ENCODE measurements at places on chromosomes 2 and 18.

DNA sequence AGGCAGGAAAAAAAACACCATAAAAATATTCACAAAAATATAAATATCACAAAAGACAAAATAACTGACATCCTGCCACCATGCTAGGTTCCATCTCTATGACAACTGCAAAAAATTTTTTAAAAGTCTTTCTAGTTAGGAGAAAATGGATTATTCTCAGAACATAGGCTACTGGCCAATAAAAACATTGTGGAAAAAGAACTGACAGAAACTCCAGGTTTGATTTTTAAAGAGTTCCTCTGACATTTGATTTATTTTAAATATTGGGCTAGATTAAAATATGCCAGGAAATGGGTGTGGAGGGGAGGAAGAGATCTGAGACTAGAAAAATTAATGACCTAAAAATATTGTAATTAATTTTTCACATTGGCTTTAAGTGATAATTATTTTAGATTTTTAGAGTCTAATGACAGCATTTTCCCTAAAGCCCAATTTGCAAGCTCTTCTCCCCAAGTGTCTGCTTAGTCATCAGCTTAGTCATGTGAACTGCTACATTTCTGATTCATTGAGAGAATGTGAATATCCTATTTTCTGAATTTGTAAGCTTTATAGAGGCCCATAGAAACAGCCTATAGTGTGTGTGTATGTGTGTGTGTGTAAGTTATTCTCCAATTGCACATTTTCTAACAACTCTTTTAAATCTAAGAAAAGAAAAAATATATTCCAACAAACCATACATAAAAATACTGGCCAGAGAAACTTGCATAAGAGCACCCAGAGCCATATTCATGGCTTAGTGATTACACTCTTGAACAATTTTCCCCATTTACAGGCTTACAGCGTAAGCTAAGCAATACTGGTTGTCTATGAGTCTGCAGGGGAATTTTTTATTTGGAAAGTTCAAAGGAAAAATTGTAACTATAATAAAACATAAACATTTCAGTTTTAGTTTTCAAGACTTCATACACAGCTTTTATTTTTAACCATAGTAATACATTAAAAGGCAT, 48.4 kb downstream of the TMEFF2 start:
- no peak for DNase-seq

- DNase-seq: no peak
Observed at GRCh38 chr2:71674158-71674851, 220.9 kb downstream of the DYSF start.

GRCh38 chr2:47254464-47254863, 99.4 kb upstream of the STPG4 start:
- DNase-seq: no peak

DNA sequence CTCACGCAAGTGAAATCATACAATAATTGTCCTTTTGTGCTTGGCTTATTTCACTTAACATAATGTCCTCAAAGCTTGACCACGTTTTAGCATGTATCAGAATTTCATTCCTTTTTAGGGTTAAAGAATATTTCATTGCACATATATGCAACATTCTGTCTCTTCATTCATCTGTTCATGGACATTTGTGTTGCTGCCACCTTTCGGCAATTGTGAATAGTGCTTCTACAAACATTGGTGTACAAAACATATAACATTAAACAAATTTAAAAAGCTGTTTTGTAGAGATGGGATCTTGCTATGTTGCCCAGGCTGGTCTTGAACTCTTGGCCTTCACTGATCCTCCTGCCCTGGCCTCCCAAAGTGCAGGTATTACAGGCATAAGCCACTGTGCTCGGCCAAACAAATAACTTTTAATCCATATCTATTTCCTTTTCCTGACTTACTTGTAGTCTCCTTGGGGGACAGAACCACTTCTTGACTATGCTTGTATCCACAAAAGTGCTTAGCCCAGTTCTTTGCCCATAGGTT, 209.3 kb downstream of the SLC4A3 start:
- no peak for DNase-seq

- DNase-seq: no peak
Observed at GRCh38 chr2:224284134-224284946, 117.6 kb downstream of the FAM124B start.

DNA sequence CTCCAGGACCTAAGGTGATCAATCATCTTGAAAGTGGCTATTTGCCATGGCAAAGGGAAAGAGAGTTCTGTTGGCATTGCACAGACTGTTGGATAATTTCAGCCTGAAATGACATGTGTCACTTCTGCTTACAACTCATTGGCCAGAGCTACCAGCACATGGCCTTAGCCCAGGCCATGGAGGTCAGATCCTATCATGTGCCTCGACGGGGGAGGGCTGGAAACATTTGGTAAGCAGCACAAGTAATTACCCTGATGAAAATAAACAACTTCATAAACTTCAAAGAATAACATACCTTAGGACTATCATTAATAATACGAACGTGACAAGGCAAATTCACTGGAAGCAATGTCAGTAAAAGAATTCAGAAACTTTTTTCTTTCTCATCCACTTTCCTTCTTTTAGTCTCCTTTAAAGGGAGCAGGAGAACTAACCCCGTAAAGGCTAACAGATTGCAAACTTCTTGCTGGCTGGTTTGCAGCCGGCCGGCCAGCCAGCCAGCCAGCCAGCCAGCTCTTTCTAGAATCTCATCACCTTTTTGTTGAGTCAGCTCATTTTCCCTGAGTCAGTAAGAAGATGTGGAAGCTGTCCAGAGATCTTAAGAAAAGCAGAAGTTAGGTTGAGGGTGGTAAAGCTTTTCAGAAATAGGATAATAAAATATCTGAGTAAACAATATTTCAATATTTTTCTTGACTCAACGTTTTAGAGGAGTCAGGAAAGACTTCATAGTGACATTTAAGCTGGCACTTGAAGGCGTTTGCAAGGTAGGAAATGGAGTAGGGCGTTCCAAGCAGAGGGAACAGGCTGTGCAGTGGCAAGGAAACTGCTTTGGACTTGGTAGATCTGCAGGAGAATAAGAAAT, 31.9 kb downstream of the CNRIP1 start:
- DNase-seq: no peak

DNA sequence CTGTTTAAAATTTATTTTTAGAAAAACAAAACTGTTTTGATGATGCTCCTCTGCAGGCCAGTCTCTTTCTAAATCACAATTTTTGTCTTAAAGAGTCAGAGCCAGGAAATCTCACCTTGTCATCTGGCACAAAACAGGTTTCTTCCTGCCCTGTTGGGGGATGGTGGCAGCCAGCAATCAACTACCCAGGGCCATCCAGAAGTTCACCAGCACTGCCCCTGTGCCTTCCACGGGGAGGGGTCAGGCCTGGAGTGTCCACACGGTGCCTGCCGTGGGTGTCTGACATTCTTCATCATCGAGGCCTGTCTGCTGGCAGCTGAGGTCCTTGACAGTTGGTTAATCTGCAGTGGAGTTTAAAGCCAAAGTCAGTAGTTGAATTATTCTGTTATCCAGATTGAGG, 40.0 kb upstream of the BMP10 start:
- DNase-seq: no peak

- DNase-seq: no peak
Observed at GRCh38 chr18:44968336-44968735, 287.6 kb downstream of the SETBP1 start.

GRCh38 chr18:13437796-13438506, 219.4 kb downstream of the LDLRAD4 start:
- peak; percentile 7 for DNase-seq

DNA sequence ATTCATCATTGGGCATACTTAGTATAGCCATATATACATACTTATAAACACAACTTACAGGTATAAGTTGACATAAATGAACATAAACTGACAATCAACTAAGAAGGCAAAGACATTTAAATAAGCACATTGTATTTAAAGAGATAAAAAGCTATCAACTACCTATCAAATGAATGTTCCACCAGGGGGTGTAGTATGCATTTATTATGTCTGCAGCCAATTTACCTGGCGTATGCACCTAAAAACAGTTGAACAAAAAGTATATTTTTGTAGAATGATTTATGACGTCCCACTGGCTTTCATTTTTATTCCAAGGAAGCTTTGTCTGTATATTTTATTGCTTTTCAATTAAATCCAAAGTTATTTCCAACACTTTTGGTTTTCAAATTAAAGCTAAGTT, 323.5 kb downstream of the AFF3 start:
- no peak for DNase-seq

DNA sequence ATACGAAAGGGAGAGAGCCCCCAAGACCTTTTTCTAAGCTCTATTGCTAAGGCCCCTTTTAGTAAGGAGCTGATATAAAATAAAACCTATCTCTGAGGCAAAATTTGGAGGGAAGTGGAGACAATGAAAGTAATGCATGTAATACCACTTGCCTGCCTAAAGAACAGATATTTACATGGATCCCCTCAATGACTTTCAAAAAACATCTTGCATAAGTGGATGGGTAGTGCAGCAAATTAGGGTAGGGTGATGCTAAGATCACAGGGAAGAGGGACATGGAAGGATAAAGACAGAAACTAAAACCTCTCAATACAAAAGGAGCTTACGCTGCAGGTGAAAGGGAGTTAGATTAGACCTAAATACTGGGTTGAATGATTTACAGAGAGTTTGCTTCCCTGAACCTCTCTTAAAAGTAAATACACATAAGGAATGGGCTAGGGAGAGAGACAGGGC, 1.1 kb downstream of the ZNF513 start:
- DNase-seq: no peak

DNA sequence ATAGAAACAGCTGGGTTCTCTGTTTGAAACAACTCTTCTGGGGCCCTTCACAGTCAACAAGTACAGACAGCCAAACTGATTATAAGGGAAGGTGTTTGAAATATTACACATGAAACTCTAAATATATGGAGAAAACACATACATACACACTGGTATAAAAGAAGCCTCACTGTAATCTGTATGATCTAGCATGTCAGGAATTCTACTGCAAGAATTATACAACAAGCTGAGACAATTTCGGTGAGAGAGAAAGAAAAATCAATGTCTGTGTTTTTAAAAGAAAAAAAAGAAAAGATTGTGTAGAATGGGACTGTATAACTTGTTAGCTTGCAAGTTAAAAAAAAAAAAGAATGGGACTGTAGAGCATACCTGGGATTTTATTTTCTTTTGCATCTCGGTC, 26.3 kb downstream of the IRS1 start:
- DNase-seq: no peak
